ENCODE measurements at places on chromosomes 5 and 9. TPM values are rescaled to one million over a fixed set of nuclear protein-coding genes. Genes with fewer than 3 reads are reported as not detected.

Gene LCN15
- total RNA-seq = not detected

Gene C9orf72
- 7.8 TPM for total RNA-seq

Gene SGCD
- under 0.01 TPM for total RNA-seq

Gene NTRK2
- total RNA-seq = under 0.01 TPM

Gene DAB2
- total RNA-seq = 4.6 TPM

Gene CDH18
- total RNA-seq = not detected

Gene CCDC152
- 3.2 TPM for total RNA-seq

Gene FRMD3
- total RNA-seq = 0.27 TPM

Gene NR3C1
- total RNA-seq = 39.9 TPM

Gene ZBTB43
- 8.6 TPM for total RNA-seq

Gene GARNL3
- 1.3 TPM for total RNA-seq

Gene AFAP1L1
- 1.9 TPM for total RNA-seq

Gene CBY3
- total RNA-seq = 1.3 TPM

Gene FAM221B
- not detected for total RNA-seq

Gene C1QTNF3
- total RNA-seq = 5.1 TPM

GRCh38 chr9:127269449-127269848 is 4.9 kb downstream of the GARNL3 start:
- no peak for DNase-seq

GRCh38 chr5:156383510-156384265 is 56.7 kb downstream of the SGCD start:
- DNase-seq = no peak

DNA sequence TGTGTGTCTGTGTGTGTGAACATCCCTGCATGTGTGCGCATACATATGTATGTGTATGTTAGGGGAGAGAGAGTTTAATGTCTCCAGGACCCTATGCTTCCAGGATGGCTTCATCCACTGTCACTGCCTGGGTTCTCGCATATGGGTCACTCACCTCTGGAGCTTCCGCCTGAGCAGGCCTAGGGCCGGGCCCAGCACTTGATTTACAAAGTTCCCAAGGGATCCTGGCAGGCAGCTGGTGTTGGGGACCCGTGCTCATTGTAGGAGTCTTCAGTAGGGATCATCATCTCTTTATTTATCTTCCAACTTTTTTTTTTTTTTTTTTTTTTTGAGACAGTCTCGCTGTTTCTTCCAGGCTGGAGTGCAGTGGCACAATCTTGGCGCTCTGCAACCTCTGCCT is 13.0 kb downstream of the TBC1D13 start:
- no peak for DNase-seq

DNA sequence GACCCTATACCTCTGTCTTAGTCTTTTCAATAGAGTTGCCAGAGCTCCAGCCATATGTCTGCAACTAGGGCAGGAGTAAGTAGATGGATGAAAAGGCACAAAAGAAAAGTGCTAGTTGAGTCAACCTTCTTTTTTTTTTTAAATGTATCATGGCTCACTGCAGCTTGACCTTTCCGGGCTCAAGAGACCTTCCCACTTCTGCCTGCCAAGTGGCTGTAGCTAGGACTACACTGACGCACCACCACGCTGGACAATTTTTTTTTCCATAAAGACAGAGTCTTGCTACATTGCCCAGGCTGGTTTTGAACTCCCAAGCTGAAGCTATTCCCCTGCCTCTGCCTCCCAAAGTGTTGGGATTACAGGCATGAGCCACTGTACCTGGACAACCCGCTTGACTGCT is 27.3 kb downstream of the FOXE1 start:
- no peak for DNase-seq

- no peak for DNase-seq
These were observed 240.3 kb downstream of the TLE4 start for GRCh38 chr9:79812099-79812498.

GRCh38 chr5:176959051-176959450 is 47.5 kb downstream of the UIMC1 start:
- peak; percentile 33 for DNase-seq

DNA sequence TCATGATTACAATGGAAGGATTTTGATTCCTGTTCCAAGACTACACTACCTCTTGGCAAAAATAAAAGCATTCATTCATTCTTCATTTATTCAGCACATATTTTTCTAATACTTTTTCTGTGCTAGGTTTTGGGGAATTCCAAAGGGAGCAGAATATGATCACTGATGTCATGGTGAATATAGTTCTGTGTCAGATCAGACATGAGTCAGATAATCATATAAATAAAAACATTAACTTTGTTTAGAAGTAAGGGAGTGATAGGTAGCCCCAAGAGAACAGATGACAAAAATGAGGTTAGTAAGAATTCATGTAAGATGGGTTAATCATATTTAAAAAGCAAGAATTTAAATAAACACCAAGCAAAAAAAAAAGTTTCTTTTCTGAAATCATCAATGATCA is 94.1 kb upstream of the RANBP6 start:
- no peak for DNase-seq

GRCh38 chr9:8899511-8899910 is 1099.9 kb upstream of the DMAC1 start:
- DNase-seq = no peak

GRCh38 chr5:66655395-66656324 is 59.5 kb downstream of the MAST4 start:
- DNase-seq = no peak

DNA sequence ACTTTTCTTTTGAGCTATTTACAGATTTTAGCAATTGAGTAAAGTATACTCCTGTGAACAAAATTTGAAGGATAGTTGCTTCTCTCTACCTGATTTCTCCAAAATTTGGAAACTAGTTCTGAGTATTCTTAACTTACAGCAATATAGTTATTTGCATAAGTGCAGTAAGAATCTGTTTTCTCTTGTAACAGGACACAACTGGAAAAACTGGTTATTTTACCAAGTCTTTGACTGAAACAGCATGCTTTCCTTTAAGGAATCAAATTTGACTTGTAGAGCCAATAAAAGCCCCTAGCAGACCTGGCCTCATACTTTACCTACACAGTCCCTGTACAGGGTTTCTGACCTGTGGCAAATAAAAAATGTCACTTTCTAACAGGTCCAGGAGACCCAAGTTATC is 301.9 kb upstream of the POU5F2 start:
- no peak for DNase-seq

DNA sequence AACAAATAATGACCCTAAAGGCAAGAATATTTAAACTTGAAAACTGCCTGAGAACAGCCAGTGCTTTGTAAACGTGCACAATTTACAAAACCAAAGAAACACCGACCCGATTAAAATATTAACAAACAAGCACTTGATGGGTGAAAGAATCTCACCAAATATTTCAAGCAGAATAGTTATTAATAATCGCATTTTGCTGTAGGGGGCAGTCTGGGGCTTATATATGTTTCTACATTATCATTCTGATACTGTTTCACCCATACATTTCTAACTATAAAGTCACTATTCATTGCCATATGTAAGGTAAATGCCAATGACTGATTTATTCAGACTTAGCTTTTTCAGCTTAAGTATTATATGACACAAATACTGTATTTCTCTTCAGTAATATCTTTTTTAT is 37.7 kb downstream of the UBAP2 start:
- DNase-seq = peak; percentile 23

DNA sequence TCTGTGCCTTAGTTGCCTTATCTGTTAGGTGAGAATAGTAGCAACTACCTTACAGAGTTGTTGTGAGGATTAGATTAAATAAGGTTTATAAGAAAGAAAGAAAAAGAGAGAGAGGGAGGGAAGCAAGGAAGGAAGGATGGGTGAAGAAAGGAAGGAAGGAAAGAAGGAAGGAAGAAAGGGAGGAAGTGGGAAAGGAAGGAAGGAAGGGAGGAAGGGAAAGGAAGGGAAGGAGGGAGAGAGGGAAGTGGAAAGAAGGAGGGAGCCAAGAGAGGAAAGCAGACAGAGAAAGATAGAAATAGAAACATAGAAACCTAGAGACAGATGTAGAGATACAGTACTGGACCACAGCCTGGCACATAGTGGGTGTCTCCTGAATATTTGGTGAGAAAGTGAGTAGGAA is 207.1 kb upstream of the TRIM32 start:
- no peak for DNase-seq

DNA sequence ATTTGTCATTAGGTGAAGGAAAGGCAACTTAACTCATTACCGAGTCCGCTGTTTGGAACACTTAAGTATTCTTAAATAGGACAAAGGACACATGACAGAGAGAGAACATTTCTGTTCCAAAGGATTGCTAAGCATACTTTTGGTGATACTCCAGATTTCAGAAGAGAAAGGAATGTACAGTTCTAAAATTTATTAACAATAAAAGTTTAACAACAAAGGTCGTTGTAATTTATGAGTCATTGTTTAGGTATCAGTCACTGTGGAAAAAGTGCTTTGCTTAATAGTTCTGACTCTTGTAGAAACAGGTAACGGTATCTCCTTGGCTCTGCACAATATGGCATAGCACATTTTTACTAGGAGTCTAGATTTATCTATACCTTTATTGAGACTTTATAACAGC is 36.3 kb upstream of the PAM start:
- no peak for DNase-seq

GRCh38 chr9:116048081-116048480 is 105.5 kb upstream of the PAPPA start:
- DNase-seq = no peak

- no peak for DNase-seq
These were observed 472.8 kb downstream of the DMRTA1 start for GRCh38 chr9:22919423-22919822.

- DNase-seq = no peak
These were observed 25.6 kb downstream of the NEK6 start for GRCh38 chr9:124283228-124283814.

- no peak for DNase-seq
These were observed 51.0 kb downstream of the MTAP start for GRCh38 chr9:21853414-21853813.

- DNase-seq = no peak
These were observed 61.3 kb downstream of the RASGRF2 start for GRCh38 chr5:81021486-81021885.

DNA sequence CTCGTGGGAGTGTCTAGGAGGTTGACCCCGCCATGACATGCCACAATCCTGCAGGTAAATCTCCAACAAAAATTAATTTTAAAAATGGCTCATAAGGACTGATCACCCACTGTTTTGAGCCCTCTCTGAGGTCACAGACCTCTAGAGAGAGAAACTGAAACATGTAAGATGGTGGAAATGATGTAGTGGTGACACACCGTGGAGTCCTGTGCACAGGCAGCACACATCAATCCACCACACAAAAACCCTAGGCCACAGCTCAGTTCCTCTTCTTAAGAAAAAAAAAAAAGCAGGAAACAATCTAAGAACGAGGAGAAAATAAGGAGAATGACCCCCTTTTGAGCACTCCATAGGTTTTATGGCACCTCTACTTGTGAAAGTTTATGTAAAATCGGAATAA is 93.8 kb upstream of the FAM120A start:
- peak; percentile 31 for DNase-seq

DNA sequence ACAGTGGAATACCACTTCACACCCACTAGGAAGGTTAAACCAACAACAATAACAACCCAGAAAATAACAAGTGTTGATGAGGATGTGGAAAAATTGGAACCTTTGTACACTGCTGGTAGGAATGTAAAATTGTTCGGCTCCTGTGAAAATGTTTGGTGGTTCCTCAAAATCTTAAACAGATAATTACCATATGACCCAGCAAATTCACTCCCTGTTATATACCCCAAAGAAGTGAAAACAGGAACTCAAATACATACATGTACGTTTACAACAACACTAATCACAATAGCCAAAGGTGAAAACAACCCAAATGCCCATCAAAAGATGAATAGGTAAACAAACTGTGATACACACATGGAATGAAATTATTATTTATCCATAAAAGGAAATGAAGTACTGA is 178.5 kb upstream of the PHYKPL start:
- peak; percentile 8 for DNase-seq

GRCh38 chr9:137486141-137486490 is 27.0 kb upstream of the NSMF start:
- no peak for DNase-seq

GRCh38 chr5:69493396-69494133 is 975 bp downstream of the OCLN start:
- DNase-seq = no peak

- no peak for DNase-seq
These were observed 3.0 kb upstream of the C1QTNF3 start for GRCh38 chr5:34045996-34046395.

DNA sequence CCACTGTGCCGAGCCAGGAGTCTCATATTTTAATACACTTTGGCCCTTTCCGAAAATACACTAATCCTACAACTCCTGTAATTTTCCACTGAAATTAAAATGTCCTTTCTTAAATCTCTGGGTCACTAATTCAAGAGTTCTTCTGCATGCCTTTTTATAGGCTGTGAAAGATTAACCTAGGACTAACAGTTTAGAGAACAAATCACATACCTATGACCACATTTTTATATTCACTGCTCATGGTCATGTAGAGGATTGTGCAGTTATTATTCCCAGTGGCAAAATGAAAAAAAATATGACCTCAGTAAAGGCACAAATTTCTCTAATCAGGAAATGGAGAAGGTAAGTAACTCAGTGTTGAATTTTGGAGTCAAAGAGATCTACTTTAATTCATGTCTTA is 33.4 kb downstream of the SLCO4C1 start:
- no peak for DNase-seq

DNA sequence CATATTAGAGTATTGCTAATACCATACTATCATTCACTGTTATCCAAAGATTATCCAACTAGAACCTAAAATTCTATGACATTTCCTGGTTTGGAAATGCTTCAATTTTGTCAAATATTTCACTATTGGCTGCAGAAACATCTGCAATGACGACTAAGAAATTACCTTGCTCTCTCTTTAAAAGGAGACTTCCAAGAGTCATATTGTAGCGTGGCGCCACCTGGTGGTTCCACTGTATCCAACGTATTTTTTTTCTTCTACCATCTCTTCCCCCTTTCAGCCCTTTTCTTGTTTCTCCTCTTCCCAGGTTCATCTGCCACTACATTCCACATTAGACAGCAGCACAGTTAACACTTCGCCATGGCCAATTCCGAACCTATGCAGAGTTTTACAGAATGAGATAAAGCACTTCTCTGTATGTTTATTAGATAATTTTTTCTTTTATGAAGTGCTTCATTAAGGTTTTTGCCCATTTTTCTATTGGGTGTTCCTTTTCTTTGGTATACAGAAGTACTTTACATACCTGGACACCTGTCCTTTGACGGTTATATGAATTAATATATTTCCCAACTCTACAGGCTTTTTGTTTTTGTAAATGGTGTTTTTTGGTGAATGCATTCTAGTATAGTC is 153.5 kb downstream of the CDC42SE2 start:
- DNase-seq = peak; percentile 87

DNA sequence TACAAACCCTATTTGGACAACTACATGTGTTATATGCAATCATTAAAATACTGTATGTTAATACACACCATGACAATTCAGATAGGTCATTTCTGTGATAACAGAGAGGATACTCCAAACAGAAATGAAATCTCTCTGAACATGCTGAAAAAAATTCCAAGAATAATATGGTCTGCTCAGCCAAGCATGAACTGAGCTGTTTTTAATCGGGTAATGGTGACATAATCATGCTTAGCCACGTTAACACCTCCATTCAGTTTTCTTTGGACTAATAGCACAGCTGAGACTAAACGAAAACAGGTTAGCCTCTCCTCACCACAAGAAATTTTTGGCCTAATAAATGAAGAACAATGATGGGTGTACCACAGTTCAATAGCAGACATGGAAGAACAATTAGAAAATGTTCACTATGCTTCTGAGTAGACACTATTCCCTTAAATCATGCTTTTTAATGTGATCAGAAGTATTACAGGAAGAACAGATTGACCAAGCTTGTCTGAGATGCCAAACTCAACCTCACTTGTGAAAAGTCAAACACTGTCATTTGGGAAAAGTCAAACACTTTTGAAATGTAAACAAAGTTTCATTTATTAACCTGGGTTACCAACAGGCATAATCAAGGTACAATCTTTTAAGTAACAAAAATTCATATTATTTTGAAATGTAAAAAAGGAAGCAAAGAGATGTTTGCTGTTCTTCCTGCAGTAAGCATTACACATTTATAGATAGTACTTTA is 19.4 kb downstream of the RAB14 start:
- DNase-seq = no peak
